IPS DF 6.9 (cell line): ENCODE measurements at places on chromosomes 13 and 19.

DNA sequence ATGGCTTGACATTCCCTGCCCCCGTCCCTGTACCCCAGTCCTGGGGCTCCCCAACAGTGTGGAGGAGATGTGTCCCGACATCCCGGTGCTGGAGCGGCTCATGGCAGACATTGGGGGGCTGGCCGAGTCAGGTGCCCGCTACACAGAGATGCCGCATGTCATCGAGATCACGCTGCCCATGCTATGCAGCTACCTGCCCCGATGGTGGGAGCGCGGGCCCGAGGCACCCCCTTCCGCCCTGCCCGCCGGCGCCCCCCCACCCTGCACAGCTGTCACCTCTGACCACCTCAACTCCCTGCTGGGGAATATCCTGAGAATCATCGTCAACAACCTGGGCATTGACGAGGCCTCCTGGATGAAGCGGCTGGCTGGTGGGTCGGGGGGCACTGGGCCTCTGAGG lies 83.8 kb downstream of the RYR1 start:
- DNase-seq, result no peak

DNA sequence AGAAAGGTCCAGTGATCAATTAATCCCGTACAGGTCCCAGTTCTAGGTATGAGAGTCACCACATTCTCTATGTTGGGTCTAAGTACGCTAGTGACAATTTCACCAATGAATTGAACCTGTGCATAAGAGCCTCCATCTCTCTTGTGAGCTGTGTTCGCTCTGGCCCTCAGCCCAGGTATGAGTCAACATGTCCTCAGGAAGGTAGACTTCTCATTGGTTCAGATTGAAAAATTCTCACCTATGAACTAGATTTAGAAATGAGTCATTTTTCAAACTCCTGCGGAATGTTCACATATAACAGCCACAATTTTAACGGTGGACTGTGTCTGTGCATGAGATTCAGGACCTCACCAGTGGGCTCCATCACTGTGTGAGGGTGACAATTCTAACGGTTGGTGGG lies 12.7 kb upstream of the ZNF43 start:
- DNase-seq, result no peak

DNA sequence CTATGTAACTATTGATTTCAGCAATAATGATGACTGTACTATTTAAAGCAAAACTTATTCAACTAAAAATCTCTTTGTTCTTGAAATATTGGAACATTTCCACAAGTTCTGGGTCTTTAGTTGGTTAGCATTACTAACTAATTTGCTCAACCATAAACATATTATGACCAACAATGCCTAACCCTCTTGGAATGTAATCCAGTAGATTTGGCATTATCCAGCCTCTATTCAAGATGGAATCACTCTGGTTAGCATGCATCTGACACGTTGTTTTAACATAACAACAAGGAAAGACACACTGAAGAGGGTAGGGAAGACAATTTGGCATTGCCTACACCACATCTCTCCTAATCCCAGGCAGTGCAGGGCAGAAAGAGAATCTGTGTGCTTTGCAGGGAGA lies 941.3 kb upstream of the PCDH20 start:
- no peak for DNase-seq

- DNase-seq, result peak; percentile 27
Measured at GRCh38 chr13:33610438-33611120, 207.4 kb upstream of the RFC3 start.

DNA sequence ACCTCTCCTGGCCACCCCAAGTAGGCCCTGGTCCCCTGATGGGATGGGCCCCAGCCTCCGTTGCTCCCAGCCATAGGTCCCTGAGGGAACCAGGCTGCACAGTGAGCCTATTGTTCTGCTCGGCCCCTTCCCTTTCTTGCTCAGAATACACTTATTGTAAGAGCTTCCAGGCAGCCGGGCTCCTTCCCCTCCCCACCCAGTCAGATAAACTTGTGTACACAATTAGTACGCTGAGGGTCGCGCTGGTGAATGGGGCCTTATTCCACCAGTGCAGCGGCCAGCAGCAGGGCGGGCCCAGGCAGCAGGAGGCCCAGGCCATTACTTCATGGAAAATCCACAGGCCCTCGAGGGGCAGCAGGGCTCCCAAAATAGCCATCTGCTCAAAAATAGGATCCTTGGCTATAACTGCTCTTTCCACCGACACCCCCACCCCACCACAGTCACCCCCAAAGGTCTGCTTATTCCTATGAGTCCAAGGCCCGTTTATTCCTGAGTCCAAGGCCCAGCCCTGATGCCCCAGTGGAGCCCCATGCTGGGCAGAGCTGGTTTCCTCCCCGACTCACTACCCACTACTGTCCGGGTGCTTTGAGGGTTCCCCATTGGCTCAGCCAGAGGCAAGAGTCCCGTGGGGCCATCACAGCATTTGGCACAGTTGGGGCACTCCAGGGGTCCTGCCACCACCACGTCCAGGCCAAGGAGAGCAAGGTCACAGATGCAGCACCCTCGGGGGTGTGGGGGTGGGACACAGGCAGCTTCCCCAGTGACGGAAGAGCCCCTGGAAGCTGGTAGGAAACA lies 22.1 kb downstream of the CAPN12 start:
- DNase-seq, result no peak

DNA sequence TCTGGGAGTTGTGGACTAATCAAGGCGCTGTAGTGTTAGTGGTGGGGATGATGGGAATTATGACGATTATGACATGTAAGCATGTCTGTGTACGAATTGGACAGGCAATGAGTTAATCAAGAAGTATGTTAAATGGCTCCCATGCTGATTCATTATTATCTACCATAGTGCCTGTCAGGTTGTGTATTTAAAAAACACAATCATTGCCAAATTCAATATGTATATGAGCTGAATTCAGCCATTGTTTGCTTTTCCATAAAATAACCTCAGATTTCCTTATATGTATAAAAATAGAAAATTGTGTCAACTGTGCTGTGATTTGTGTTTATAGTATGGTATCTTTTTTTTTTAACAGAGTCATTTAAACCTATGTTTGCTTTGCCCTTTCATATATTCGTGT lies 37.1 kb downstream of the PCCA start:
- DNase-seq, result no peak

DNA sequence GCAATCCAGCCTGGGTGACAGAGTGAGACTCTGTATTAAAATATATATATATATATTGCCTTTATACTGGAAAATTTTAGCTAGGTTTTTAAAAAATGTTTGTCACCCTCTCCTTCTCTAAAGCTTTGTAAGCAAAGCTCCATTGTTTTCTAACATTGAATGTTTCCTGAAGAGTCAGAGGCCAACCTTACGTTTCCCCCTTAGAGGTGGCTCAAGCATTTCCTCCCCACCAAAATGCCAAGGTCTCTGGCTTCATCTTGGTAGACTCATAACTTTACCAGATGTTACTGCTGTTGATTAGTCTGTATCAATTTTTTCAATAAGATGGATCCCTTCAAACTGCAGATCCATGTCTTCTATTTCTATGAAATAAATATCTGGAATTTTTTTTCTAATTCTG lies 25.2 kb upstream of the IPO5 start:
- no peak for DNase-seq

GRCh38 chr13:44305286-44305685 lies 68.3 kb upstream of the SERP2 start:
- DNase-seq, result no peak

GRCh38 chr19:1416014-1416841 lies 8.8 kb downstream of the DAZAP1 start:
- no peak for DNase-seq

- DNase-seq, result no peak
Measured at GRCh38 chr13:28685892-28686291, 27.0 kb downstream of the POMP start.

DNA sequence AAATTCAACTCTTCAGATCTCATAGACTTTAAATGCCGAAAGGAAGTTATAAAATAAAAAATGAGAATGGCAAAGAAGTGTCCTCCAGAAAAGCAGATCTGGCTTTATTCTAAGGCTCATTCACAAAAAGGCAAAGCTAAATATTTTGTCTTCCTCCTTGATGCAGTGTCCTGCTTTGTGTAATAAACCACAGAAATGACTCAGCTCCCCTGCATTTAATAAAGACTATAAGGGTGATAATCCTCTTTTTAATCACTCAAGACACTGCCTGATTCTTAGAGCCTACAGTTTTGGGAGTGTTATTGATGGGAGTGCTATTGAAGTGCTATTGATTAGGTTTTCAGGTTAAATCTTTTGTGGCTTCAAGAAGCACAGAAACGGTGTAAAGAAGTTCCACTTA lies 482.0 kb downstream of the PCDH20 start:
- no peak for DNase-seq
